ENCODE measurements at places on chromosomes 5 and 9. TPM values are rescaled to one million over a fixed set of nuclear protein-coding genes. Genes with fewer than 3 reads are reported as not detected.

Gene SLC6A19
- polyA plus RNA-seq: not detected

Gene TAF11L5
- not detected for polyA plus RNA-seq

DNA sequence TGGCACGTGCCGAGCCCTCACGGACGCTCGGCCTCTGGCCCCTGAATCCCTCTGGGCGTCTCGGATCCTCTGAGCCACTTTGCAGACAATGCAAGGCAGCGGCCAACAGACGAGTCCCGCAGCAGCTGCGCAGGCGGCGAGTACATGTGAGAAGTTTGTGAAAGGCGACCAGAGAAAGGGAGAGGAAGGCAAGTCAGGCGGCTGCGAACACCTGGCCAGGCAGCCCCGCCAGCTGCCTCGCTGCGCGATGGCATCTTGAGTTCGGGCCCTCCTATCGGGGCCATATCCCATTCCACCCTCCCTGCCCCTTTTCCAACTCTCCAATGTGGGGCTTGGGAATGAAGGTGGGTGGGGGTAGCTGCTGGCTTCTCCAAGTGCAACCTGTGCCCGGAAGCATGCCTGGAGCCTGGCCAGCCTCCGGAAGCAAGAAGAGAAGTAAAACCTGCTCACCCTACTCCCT is 4.5 kb upstream of the POU4F3 start:
- no peak for DNase-seq

Gene PDE8B
- not detected for polyA plus RNA-seq

Gene HTR1A
- polyA plus RNA-seq: not detected

DNA sequence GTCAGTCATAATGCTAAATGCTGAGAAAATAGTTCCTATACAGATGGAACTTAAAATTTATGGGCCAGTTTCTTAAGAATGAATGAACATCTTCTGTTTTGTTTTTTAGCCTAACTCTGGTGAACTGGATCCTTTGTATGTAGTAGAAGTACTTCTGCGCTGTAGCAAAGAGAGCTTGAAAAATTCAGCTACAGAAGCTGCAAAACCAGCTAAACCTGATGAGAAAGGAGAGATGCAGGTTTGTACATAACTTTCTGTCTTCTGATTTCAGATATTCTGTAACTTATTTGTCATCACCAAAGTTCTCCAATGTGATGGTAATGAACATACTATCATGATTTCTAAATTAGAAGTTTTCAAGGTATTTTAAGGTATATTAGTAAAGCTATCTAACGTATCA is 80.1 kb downstream of the MTREX start:
- no peak for DNase-seq

- no peak for DNase-seq
Observed at GRCh38 chr9:112017878-112018277, 121.3 kb downstream of the UGCG start.

- DNase-seq: no peak
Observed at GRCh38 chr9:3331801-3332200, 194.0 kb downstream of the RFX3 start.

Gene COL15A1
- 0.36 TPM for polyA plus RNA-seq
